Fibroblast of skin of back (primary cell): ENCODE measurements at places on chromosomes 6 and 20.

DNA sequence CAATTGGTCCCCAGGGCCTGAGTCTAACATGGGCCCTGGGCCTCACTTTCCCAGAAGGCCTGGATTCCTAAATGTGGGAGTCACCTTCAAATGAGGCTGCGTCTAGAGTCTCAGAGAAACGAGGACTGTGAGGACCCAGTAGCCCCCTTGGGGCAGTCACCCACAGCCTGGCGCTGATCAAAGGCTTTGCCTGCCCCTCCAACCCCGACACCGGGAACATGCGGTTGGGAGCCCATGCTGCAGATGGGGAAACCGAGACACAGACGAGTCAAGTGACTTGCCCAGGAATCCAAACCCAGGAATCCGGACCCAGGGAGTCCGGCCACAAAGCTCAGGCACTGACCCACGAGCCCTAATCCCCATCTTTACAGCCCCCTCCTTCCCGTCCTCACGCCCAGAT lies 209.7 kb downstream of the PREX1 start:
- DNase-seq, result no peak

DNA sequence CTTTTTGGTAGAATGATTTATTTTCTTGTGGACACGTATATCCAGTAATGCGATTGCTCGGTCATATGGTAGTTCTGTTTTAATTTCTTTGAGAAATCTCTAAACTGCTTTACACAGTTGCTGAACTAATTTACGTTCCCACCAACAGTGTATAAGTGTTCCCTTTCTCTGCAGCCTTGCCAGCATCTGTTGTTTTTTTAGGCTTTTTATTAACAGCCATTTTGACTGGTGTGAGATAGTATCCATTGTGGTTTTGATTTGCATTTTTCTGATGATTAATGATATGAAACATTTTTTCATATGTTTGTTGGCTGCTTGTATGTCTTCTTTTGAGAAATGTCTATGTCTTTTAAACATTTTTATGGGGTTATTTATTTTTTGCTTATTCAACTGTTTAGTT lies 196.7 kb downstream of the MOXD1 start:
- peak; percentile 44 for DNase-seq

GRCh38 chr6:133805876-133806275 lies 83.0 kb upstream of the TCF21 start:
- no peak for DNase-seq

- DNase-seq, result no peak
These were observed 108.8 kb upstream of the JARID2 start for GRCh38 chr6:15137086-15137485.

DNA sequence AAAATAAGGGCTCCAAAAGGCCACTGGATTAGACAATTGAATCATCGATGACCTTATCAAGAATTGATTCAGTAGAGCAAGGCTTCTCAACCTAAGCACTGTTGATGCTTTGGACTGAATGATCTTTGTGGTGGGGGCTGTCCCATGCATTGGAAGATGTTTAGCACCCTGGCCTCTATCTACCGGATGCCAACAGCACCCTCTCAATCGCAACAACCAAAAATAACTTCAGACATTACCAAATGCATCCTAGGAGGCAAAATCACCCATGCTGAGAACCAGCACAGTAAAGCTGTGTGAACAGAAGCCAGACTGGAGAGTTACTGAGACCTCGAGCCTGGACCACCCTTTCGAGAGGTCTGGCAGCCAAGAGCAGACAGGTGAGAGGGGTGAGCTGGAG lies 67.5 kb downstream of the TBC1D7 start:
- DNase-seq, result no peak

DNA sequence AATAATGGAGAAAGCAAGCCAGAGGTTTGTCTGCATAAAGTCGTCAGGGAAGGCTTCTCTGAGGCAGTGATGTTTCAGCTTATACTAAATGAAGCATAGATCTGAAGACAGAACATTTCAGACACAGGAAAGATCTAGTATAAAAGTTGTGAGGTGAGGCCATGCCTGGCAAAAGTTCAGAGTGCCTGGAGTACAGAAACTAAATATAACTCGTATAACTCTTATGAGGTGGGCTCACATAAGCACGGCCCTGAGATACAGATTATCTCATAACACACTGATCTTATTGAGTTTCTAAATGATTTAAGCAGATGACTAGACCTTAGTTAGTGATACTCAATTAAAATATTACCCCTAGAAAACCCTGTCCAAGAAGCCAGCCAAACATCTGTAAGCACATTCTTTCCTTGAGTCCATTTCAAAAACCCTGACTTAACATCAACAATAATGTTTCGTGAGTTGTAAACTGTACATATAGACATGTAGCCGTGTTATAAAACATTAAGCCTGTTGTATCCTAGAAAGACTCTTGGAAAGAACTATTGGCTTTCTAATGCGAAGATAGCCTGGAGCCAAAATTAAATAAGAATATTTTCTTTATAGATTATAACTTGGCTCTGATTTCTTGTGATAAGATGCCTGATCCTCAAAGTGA lies 667.6 kb downstream of the TENT5A start:
- no peak for DNase-seq

GRCh38 chr20:59938696-59939051 lies 1.4 kb downstream of the PPP1R3D start:
- no peak for DNase-seq

DNA sequence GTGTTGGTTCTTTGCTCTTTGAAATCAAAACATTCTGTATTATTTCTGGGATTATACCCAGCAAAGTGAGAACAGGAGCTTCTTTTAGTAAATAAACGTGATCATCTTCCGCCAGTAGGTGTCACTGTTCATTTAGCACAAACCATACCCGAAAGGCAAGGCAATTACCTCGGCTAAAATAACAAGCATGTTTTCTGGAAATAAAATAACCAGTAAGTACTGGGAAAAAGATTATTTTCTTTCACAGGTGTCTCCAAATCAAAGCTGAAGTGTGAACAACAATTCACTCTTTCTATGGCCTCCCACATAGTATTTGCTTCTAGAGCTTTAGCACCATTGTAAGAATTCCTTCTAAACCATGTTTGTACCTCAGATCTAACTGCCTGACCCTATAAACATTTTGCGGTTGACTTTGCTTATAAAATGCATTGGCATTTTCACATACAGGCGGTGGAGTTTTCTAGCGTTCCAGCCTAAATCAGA lies 144.6 kb upstream of the AGPAT4 start:
- DNase-seq, result peak; percentile 85

DNA sequence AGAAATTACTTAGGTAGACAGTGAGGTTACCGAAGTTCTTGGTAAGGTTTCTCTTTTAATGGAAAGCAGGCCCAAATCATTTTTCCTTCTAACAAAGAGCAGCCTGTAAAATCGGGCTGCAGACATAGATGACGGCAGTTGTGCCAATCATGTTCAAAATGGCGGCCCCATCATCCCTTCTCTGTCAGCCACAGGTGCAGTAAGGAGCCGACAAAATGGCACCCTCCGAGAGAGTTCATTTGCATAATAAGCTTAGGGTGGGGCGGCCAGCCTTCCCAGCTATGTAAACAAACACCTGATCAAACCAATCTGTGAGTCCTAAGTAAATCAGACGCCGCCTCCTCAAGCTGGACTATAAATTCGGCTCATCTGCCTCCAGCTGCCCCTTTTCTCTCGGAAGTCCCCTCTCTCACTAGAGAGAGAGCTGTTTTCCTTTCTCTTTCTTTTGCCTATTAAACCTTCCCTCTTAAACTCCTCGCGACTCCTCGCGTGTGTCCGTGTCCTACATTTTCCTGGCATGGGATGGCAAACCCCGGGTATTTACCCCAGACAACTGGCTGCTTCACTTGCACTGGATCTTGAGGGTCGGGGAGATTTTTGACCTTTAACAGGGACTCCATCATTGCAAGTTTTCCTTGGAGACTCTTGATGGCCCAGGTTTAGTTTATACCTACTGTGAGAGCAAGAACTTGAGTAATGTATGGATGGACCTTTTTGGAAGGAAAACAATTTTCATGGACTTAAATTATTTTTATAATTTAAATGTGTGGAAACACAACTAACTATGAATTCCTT lies 8.9 kb upstream of the DDR1 start:
- DNase-seq, result no peak

GRCh38 chr6:38085031-38085430 lies 265.5 kb downstream of the ZFAND3 start:
- peak; percentile 9 for DNase-seq

- peak; percentile 51 for DNase-seq
These were observed 24.2 kb upstream of the TMX4 start for GRCh38 chr20:8043687-8044282.

GRCh38 chr6:144586986-144587385 lies 301.9 kb downstream of the UTRN start:
- DNase-seq, result peak; percentile 16

DNA sequence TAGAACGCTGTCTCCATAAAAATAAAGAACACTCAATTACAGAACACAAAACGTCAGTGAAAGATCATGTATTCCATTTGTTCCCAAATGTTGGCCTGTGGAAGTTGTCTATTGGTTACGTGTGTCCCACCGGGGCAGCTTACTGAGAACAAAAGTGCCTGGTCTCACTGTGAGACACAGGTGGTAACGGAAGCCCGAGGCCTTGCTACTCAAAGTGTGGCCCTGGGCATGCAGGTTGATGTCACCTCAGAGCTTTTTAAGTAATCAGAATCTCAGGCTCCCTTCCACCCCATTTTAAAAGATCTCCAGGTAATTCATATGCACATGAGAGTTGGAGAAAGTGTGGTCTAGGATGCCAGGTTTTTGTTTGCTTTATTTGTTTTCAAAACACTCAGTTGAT lies 422.5 kb upstream of the OPRM1 start:
- no peak for DNase-seq

- no peak for DNase-seq
These were observed 112.0 kb downstream of the GPR63 start for GRCh38 chr6:96725296-96725695.

DNA sequence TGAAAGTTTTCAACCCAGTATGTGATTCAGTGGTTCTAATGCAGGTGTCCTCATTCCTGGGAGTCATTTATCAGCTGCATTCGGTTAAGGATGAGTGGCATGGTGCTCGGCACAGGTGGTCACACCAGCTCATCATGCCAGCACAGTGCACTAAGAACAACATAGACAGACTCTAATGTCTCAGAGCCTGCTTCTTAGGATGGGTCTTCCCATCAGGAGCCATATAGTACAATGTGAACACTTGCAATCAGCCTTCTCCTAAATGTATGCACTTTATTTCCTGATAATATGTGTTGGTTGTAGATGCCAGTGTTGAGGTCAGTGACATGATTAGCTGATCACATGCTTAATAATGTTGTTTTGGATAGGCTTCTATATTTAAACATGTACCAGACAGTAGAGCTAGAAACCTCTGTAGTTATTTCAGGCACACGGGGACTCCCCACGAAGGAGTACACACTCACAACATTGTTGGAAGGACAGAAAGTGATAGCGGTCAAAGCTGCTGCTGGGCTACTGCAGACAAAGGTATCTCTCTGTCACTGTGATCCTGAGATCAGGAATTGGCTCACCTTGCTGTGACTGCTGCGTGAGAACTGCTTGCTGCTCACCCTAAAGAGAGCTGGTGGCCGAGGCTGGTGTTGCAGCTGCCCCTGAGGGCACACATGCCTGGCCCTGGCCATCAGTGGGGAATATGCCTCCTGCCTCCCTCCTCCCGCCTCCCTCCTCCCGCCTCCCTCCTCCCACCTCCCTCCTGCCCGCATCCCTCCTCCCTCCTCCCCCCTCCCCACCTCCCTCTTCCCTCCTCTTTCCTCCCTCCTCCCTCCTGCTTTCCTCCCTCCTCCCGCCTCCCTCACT lies 195.4 kb downstream of the SMOC2 start:
- DNase-seq, result no peak

DNA sequence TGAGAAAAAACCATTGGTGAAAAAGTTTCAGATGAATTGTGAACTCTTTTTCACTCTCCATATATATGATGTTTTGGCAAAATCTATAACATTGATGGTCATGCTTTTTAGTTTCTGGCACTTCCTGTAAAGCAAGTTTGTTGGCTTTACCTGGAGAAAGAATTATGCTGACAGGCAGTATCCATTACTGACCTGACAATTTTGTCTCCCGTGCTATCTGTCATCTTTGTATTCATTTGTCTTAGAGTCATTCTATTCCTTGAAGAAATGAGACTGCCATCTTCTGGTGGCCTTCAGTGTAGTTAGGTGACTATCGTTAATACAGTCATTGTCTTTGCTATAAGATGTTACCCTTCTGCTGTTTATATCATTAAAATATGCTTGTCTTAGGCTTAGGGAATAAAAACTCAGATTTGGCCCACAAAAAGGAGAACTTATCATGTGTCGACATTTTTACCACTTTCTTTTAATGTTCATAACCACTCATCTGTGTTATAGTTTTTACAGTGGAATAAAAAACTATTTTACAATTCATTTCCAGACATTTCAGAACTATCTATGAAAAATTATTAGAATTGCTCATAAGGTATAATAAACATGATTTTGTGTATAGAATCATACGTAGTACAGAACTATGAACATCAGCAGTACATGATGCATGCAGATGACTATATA lies 707.0 kb downstream of the EPM2A start:
- peak; percentile 59 for DNase-seq

GRCh38 chr6:113625850-113626249 lies 231.3 kb upstream of the MARCKS start:
- no peak for DNase-seq

DNA sequence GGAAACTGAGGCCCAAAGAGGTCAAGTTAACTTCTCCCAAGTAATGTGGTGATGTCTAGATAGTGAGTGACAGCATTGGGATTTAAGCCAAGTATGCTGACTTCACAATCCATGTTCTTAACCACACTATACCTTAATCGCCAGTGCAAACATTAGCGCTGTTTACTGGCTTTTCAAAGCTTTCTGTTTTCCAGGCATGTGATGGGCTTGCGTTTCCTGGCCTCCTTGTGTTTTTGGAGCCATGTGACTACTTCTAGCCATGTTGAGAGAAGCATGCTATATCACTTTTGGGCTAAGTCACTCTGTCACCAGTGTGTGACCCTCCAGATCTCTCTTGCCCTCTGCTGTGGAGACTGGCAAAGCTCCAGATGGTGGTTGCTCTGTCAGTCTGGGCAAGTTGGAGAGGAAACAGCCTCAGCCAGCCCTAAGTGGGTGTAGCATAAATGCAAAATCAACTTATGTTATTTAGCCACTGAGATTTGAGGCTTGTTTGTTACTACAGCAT lies 76.9 kb downstream of the ANKRD6 start:
- no peak for DNase-seq

DNA sequence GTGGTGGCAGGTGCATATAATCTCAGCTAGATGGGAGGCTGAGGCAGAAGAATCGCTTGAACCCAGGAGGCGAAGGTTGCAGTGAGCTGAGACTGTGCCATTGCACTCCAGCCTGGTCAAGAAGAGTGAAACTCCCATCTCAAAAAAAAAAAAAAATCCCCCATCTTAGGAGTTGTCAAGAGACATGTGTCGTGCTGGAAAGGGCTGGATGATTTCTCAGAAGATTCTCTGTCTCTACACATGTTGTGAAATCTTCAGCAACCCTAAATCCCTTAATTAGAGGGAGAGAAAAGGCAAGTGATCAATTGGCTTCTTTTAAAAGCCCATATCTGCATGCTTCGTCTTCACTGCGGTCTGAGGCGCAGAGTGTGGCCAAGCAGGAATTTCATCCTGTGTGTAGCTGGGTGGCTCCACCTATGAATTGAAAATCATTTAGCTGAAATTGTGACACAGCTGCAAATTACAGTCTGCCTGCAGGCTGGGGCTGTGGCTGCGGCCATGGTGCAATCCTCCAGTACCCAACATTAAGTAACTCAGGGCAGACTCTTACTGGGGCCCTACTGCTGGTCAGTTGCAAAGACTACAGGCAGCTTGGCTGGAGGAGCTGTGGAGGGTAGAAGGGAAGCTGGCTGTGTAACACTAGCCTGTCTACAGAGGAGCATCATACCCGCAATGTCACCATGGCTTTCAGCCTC lies 3.2 kb upstream of the TGM3 start:
- DNase-seq, result no peak
